ENCODE measurements at places on chromosomes 6 and 20.

- no peak for DNase-seq
These were observed 27.6 kb downstream of the PRKN start for GRCh38 chr6:162699961-162700360.

DNA sequence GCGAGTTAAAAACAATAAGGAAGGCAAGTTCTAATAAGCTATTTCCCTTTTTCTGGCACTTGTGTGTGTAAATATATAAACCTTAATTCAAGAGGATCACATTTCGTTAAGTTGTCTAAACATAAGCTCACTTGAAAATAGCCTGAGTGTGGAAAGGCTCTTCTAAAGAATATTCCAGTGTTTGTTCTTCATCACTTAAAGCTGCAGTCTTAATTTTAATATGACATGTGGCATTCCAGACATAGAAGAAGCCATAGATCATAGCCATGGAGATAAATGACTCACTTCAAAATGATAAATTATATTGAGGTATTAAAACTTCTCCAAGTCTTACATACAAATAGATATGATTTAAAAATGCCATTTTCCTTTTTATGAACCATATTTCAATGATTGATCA lies 42.1 kb downstream of the IYD start:
- no peak for DNase-seq

DNA sequence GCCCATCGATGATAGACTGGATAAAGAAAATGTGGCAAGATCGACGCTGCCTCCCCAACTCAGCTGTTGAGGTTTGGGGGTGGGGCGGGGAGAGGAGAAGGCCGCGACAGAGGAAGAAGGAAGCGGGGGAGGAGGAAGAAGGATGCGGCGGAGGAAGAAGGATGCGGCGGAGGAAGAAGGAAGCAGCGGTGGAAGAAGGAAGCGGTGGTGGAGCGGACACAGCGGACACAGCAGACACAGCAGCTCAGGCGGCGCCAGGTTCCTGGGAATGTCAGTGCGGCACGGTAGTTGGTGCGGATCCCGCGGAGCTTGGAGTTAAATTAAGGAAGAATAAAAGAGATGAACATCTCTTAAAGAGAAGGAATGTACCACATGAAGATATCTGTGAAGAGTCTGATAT lies 163.9 kb upstream of the NT5E start:
- DNase-seq: no peak

- no peak for DNase-seq
These were observed 55.1 kb downstream of the ARID1B start for GRCh38 chr6:156832231-156832647.

DNA sequence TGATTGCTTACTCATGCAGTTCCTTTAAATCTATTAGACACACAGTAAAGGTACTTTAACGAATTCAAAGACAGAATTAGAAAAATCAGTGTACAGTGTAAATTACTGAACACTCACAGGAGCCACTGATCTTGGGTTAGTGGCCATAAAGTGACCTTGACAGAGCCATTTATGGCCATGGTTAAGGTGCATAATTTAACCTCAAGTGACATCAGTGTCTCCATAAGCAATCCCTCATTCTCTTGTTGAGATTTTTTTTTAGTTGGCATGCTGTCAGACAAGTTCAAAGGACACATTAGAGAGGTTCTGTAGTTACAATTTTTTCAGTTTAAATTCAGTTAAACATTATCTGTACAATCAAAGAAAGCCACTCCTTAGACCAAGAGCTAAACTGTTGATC lies 334.4 kb downstream of the KHDRBS2 start:
- DNase-seq: no peak

Data from stimulated activated CD4-positive, alpha-beta T cell treated with anti-CD3 and anti-CD28 coated beads, Interleukin-12 subunit alpha, Interleukin-12 subunit beta, amount 100 ng/mL, for 24 hours (primary cell).